GM23338 (cell line): ENCODE measurements at places on chromosomes 2 and 18. TPM values are rescaled to one million over a fixed set of nuclear protein-coding genes. Genes with fewer than 3 reads are reported as not detected.

- DNase-seq: no peak
Measured at GRCh38 chr2:26904839-26905238, 56.9 kb downstream of the DPYSL5 start.

DNA sequence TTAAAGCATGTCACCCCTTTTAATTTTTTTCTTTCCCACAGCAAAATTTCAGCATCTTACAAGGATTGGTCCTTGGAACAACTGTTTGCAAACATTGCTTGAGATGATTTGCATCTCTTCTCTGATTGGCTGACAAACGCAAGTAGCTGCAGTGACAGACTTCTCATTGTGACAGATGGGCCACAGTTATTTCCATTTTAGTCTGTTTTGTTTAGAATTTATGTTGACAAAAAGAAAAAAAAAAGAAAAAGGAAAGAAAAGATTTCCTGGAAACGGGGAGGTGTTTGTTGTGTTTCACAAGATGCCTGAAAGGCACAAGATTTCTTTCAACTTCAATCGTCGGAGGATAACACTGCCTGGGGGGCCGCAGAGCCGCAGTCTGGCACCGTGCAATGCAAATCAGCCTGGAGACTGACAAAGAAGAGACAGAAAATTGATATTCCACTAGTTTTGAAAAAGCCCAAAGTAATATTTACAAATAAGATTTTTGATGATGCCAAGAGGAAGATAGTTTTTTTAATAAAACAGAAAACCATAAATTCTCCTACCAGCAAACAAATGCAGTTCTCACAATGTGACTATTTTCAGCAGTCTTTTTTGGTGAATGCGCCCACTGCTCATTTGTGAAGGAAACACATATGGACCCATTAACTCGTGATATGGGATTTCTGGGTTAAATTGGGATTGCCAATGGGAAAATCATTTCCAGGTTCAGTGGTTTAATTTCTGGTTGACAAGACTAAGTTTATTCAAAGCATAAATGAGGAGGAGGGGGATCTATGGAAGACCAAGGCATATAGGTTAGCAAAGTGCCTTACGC, 296.2 kb upstream of the SMIM21 start:
- DNase-seq: no peak

The TNFAIP6 gene
- polyA plus RNA-seq: 6.1 and 6.7 TPM in 2 replicates

DNA sequence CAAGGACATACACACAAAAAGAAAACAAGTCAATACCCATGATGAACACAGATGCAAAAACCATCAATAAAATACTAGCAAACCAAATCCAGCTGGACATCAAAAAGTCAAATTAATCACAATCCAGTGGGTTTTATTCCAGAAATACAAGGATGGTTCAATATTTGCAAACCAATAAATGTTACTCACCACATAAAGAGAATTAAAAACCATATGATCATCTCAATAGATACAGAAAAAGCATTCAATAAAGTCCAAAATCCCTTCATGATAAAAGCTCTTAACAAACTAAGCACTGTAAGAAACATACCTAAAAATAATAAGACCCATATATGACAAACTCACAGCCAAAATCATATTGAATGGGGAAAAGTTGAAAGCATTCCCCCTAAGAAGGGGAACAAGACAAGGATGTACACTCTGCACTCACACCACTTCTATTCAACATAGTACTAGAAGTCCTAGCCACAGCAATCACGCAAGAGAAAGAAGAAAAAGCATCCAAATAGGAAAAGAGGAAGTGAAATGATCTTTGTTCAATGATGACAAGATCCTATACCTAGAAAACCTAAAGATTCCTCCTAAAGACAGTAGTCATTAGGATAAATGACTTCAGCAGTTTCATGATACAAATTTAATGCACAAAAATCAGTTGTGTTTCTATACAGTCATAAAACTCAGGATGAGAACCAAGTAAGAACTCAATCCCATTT, 62.6 kb downstream of the TRAPPC8 start:
- DNase-seq: no peak

The MAP3K20 gene
- polyA plus RNA-seq: 6.5 and 7.6 TPM in 2 replicates

The TBC1D8 gene
- 15.5 and 18.0 TPM in 2 replicates for polyA plus RNA-seq

DNA sequence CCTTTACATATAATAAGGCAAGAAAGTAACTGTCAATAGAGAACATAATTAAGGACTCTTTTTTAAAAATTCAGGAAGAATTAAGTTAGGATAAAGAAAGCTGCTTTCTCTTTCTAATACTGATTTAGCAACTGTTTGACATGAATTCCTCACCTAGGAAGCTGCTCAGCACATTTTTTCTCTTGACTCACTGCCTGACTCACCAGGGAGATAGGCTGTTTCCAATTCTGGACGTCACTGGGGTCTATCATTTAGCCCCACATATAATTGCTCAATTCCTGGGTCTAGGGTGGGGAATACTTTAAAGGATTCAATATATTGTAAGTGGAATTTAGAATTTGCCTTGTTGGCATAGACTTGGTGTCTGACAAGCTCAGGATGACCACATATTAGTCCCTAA, 50.8 kb upstream of the UGP2 start:
- no peak for DNase-seq

GRCh38 chr18:8139127-8139527, 470.1 kb upstream of the RAB12 start:
- DNase-seq: no peak

The KLHL14 gene
- 0.38 and 0.44 TPM in 2 replicates for polyA plus RNA-seq

- no peak for DNase-seq
Measured at GRCh38 chr2:25566694-25567093, 106.7 kb downstream of the DTNB start.

The UGT1A9 gene
- not detected in 2 replicates for polyA plus RNA-seq

GRCh38 chr18:13909141-13909940, 6.0 kb downstream of the MC2R start:
- DNase-seq: no peak

The CCDC74A gene
- polyA plus RNA-seq: 15.9 and 16.5 TPM in 2 replicates

The SERPINB11 gene
- not detected in 2 replicates for polyA plus RNA-seq

The CTAGE1 gene
- polyA plus RNA-seq: 0.05 and 0.06 TPM in 2 replicates

DNA sequence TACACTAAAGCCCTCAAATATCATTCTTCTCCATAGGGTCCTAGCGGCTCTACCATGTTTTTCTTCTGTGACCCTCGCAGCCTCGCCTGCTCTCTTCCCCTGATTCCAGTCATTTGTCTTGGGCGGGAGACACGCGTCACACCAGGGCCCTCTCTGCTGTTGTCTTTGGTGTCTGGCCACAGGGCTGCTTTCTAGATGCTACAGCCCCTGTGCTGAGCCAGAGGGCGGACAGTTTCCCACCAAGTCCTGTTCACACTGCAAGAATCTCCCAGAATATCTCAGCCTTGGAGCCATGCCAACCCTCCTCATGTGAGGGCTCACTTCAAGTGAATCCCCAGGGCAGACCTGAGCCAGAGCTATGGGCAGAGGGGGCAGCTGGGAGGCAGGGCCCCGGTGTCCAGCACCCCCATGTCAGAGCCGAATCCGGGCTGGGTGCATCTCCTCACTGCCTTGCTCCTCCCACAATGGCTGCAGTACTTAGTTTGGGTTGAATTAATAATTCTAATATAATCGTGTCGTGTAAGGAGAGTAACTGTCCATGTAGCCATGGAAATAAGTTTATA, 42.1 kb downstream of the DIPK1C start:
- no peak for DNase-seq

GRCh38 chr2:239190361-239190760, 210.5 kb downstream of the HDAC4 start:
- no peak for DNase-seq

The TANC1 gene
- polyA plus RNA-seq: 2.7 and 2.8 TPM in 2 replicates
